SK-N-SH (cell line): ENCODE measurements at places on chromosomes 12 and 14. TPM values are rescaled to one million over a fixed set of nuclear protein-coding genes. Genes with fewer than 3 reads are reported as not detected.

- no peak for DNase-seq
Measured at GRCh38 chr12:18496156-18496555, 234.8 kb downstream of the PIK3C2G start.

DNA sequence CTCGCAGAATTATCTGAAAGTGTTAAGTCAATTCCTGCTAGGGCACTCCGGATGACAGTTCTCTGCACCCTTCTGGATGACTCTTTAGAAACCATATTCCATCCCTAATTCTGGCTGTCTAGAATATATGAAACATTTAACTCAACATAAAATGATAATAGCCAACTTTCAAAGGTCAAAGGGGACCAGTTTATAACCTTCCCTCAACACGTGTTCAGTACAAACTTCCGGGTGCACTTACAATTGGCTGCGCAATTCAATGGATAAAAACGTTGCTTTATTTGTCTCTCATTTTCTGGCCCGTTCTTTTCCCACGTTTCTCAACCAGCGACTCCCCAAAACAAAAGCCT lies 1.3 kb downstream of the SBNO1 start:
- peak; percentile 31 for DNase-seq

- no peak for DNase-seq
Measured at GRCh38 chr12:15721316-15722115, 67.7 kb downstream of the EPS8 start.

DNA sequence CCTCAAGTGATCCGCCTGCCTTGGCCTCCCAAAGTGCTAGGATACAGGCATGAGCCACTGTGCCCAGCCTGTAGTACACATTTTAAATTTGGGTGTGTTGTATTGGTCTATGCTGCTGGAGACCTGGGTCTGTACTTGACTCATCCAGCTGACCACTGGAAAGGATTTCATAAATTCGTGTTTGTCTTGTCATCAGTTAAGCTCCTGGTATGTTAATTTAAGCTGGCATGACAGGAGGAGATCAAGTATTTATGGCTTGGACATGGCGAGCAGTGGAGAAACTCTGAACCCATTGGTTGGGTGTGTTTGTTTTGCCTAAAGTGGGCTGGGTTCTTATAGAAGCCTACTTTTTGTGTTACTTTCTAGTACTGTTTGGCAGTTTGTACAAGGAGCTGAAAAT lies 24.2 kb downstream of the YY1 start:
- DNase-seq: no peak

CCDC197 gene
- not detected in 2 replicates for polyA plus RNA-seq
